ENCODE measurements at places on chromosomes 3 and 15.

DNA sequence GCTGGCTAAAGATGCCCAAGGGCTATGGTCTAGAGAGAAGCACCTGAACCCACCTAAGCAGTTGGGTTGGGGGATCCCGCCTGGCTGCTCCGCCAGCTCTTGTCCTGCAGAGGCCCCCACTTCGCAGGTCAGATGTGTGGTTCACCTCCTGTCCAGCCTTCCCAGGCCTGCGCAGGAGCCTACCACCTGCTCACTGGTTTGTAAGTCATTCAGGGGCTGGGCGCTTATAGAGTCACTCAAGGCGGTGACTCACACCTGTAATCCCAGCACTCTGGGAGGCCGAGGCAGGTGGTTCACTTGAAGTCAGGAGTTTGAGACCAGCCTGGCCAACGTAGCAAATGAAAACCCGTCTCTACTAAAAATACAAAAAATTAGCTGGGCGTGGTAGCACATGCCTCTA is 3.9 kb upstream of the FURIN start:
- no peak for DNase-seq

- no peak for DNase-seq
Observed at GRCh38 chr15:81338170-81339007, 14.4 kb upstream of the STARD5 start.

DNA sequence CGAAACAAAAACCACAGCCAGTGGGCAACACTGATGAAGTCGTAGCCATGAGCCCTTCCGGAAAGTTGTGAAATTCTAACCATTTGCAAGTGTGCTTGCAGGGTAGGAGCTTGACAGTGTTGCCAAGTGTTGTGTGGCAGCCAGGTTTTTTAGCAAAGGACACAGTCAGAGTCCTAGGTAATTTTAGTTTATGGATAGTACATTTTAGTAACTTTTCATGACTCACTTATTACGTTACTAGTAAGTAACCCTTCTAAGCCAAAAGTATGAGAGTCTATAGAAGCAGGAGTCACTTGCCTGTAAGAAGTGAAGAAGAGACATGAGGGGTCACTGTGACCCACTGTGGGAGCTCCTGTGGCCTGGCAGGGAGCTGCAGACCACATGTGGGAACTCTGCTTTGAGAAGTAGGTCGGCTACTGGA is 54.8 kb upstream of the ADPGK start:
- DNase-seq: no peak

- no peak for DNase-seq
Observed at GRCh38 chr3:32457971-32458471, 44.6 kb downstream of the CMTM6 start.

GRCh38 chr3:133987948-133988484 is 41.7 kb downstream of the SLCO2A1 start:
- DNase-seq: no peak

DNA sequence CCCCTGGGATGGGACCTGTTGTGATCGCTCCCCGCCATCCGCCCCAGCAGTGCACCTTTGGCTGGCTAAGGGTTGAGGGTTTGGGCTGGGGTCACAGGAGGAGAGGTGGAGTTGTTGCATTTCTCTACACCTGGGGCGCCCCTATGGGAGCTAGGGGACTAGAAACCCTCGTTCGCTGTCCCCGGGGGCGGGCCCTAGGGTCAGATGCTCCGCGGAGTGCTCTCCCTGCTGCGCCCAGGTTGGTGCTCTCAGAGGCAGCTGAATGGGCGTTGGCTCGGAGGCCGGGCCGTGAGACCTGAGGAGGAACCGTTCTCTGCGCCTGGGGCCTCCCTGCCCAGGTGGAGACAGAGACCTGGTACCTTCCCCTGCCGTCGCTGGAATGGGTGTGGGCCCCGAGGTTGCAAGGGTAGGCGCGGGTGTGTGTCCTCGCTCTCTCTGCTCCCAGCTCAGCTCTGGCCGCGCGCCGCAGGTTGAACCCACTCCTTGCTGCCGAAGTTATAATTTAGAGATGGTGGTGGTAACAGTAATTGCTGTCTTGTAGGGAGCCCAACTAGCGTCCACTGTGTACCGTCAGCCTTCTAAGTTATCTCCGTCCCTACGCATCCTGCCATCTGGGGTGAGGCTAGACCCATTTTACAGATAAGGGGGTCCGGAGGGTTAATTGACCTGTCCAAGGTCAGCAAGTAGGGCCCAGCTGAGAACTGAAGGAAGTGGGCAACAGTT is 965 bp downstream of the FLNB start:
- no peak for DNase-seq

GRCh38 chr3:194828116-194828515 is 142.4 kb downstream of the FAM43A start:
- DNase-seq: no peak

DNA sequence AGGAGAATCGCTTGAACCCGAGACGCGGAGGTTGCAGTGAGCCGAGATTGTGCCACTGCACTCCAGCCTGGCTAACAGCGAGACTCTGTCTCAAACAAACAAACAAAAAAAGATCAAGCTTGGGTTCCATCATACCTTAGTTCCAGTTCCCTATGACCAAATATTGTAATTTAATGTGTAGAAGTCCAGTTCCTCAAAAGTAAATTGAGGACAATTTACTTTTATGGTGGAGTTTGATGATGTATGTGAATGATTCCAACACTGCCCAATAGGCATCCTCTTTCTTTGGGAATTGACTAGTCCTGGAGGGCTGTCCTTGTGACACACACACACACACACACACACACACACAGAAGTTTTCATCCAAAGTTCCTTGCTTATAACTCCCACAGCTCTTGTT is 2.8 kb upstream of the PKM start:
- DNase-seq: no peak

DNA sequence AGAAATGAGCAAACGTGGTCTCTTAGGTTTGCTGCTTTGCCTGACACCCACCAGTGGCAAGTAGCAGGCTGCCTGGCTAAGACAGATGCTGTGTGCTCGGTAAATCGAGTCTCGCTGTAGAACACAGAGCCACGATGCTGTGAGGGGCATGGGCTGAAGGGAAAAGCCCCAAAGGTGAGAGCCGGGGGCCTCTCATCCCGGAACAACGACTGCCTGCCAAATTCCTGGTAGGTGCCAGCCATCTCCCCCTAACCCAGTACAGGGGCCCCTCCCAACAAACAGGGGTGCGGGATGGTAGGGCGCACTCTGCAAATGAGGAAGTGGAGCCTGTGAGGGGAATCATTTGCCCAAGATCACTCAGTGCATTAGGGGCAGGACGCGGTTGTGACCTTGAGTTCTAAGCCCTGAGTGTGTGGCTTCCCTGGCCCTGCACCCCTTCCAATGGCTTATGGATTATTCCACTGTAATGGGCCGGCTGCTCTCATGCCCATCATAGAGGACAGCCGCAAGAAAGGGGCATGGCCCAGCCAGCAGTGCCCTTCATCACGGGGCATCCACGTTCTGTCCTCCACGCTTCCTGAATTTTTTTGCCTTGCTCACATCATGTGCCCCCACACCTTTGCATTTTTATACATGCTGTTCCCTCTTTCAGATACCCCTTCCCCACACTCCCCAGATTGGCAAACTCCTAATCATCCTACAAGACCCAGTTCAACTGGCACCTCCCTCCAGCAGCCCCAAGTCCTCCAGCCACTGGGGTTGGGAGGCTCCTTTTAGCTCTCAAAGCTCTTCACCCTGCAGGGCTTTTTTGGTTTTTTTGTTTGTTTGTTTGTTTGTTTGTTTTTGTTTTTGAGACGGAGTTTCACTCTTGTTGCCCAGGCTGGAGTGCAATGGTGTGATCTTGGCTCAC is 125.4 kb downstream of the NUP210 start:
- DNase-seq: no peak

GRCh38 chr3:180529778-180530177 is 72.2 kb upstream of the TTC14 start:
- no peak for DNase-seq

GRCh38 chr15:80902298-80902801 is 87.3 kb downstream of the MESD start:
- no peak for DNase-seq

DNA sequence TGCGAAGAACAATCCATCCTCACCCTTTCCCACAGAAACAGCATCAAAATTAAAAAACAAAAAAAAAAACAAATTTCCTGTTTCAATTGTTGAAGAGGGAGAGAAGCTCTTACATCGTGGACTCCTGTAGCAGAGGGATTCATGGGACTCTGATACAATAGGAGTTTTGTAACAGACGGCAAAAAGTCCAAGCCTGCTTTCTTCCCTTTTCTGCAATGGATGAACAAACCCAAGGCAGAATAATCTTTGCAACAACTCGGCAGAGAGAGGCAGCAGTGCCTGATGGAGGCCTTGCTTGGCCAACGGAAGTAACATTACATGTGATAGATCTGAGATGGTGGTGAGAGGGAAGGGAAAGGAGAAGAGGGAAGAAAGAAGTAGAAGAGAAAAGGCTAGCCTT is 26.9 kb downstream of the CCR4 start:
- no peak for DNase-seq

- no peak for DNase-seq
Observed at GRCh38 chr3:120419797-120420196, 31.0 kb downstream of the FSTL1 start.

- no peak for DNase-seq
Observed at GRCh38 chr3:101632586-101632985, 44.3 kb downstream of the ZBTB11 start.

DNA sequence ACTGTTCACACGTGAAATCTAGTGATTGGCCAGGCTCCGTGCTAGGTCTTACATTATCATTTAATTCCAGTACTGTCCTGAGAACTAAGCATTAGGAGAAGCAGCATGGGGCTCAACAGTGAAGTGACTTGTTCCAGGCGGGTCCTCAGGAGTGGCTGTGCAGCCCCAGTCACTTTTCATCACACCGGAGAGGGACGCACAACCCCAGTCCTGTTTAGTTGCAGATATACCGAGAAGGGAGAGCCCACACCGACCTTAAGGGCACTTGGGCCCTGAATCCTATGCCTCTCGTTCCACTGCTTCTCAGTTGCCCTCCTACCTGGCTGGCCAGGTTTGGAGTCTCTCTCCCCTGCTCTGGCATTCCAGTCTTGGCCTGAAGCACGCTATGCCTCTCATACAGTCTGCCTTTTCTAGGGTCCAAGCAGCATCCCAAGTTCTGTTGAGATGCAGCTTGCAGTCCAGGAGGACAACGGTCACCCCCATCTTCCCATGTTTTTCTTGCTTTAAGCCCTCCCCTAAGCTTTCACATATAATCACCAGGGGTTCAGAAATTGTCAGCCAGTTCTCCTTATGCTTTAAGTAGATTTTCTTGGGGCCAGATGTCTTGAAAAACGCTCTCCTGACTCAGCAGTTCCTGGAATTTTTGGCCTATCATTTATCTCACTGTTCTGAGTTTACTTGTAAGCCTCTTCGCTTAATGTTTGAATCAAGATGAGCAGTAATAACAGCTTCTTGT is 10.1 kb downstream of the FAM131A start:
- no peak for DNase-seq

DNA sequence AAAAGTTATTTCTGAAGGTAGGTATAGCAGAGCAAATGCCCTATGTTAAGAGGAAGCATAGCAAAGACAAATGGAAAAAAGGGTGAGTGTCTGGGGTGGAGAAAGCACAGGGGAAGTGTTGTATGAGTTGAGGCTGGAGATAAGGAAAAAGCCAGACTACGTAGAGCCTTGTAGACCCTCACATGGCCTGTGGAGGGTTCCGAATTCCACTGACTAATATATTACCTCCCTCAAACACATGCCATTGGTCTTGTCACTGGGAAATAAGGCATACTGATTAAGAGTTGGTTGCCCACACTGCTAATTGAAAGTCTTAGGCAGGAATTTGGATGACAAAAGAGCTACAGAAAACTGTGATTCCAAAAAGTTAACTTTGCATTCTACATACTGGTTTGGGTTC is 65.2 kb downstream of the TRAT1 start:
- DNase-seq: no peak

DNA sequence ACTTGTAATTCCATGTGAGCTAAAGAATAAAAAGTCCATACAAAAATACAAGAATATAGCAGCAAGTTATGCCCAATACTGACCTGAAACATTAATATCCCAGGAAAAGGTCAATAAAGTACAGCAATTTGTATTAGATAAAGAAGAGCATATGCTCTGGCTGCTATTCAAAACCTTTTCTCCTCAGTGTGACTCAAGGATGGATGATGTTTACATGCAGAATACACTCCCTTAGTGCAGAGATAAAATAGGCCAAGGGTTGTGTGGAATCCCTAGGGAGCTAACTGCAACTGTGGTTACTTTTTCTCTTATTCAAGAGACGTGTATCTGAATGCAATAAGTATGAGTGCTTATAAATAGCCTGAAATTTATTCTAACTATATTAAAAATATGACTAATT is 78.7 kb downstream of the SLC9A9 start:
- DNase-seq: no peak

DNA sequence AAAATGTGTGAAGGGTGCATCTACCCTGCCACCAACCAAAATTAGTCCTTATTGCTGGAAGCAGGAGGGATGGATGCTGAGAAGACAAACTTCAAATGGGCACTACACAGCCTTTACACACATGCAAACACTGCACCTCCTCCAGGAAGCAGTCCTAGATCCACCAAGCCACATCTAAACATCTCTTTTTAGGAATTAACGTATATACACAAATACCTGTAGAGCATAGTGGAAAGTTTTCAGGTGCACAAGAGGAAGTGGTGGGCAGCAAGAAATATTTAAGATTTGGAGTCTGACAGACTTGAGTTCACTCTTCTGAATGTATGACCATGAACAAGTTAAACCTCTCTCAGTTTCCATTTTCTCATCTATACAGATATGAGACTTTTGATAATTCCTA is 456.6 kb upstream of the PROK2 start:
- no peak for DNase-seq

- DNase-seq: no peak
Observed at GRCh38 chr3:16060945-16061344, 113.5 kb upstream of the GALNT15 start.

- no peak for DNase-seq
Observed at GRCh38 chr3:150371741-150372254, 36.3 kb upstream of the TSC22D2 start.

DNA sequence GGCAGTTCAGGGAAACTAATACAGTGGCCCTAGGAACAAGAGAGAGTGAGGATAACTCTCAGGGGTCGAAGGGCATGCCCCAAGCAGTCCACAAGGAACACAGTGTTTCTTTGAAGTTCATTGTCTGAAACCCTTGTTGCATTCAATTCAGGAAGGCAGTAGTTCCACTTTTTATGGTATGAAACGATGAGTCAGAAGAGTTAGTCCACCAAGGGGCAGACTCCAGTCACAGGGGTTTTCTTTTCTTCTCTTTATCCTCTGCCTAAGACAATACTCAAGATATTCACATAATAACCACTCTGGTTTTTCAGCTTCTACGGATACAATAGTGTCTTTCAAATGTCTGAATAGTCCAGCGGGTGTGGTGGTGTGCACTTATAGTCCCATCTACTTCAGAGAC is 23.7 kb upstream of the TICRR start:
- DNase-seq: no peak

All from amygdala (tissue), 56 donors.